ENCODE measurements at places on chromosomes 12 and 14.

DNA sequence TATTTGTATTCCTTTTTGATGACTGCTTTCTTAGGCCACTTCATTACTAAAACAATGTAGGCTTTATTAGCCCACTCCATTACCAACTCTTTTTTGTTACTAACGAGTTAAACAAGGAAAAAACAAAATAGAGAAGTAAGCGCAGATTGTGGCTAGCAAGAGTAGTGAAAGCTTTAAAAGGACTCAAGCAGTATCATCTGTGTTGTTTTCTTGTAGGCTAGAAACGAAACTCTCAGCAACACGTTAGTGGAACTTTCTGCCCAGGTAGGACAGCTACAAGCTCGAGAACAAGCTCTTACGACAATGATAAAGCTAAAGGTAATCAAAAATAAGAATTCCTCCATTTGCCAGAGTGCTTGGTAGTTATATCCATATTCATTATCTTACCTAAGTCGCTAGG is 11.1 kb downstream of the CCDC62 start:
- no peak for DNase-seq

DNA sequence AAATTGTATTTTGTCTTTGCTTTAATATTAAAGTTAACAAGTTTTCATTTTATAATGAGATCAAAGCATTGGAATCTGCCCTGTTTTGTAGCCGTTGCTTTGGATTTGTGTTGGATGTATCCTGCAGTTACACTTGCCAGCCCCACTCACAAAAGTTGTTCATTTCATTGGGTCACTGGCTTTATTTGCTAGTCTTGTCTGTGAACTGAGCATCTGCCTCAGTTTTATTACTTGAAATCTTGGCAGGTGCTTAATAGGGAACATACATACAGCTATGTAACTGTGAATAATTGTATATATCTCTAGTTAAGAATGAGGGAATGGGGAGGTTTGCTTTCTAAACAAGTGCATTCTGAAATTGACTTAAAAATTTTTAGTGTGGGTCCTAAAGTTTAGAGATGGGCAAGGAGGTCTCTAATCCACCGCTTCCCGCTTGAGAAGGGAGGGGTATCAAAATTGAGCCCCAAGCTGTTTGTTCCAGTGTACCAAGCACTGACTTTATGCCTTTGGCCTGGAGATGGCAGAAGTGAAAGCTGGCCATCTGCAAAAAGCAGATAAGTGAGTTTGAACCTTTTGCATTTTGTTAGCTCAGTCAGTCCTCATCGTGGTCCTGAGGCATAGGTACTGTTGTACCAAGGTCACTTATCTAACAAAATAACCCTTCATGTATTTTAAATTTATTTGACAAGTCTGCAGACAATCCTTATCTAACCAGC is 9.3 kb downstream of the EIF5 start:
- DNase-seq = no peak

- DNase-seq = no peak
Observed at GRCh38 chr14:67524634-67524963, 8.5 kb upstream of the PLEKHH1 start.

DNA sequence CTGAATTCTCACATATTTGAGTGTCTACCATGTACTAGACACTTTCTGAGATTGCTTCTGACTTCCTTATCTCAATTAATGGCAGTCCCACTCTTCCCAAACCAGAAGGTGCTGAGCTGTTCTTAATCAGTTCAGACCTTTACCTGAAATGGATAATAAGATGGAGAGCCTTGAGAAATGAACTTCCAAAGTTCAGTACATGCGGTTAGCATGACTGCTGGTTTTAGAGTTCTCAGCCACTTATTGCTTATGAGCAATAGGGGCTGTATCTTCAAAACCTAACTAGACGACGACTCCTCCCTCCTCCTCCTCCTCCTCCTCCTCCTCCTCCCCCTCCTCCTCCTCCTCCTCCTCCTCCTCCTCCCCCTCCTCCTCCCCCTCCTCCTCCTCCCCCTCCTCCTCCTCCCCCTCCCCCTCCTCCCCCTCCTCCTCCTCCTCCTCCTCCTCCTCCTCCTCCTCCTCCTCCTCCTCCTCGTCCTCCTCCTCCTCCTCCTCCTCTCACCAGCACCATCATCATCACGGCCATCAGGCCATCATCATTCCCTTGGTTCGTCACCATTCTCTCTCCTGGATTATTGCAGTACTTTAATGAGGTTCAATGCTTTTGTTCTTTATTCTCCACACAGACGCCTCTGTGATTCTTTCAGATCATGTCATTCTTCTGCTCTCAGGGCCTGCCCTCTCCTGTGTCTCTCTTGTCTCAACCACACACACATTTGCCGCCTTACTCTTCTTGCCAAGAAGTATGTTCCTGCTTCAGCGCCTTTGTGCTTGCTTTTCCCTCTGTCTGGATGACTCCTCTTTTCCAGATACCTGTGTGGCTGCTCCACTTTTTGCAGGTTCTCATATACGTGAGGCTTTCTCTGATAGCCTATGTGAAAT is 2.7 kb downstream of the PCNX1 start:
- DNase-seq = no peak

DNA sequence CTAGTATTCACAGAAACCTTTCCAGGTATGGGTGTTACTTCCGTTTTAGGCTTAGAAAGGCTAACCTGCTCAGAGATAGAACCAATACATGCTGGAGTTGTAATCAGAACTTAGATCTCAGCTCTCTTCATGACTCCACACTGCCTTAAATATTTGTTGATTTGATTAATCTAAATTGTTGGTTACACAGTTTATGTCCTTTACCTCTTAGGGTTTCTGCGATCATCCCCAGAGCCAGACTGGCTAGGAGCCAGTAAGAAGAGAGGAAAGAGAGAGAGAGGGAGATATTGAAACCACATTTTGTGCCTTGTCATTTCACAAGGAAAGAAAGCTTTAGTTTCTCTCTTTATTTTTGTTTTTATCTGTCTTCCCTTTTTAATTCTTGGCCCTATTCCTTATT is 16.8 kb upstream of the MGP start:
- no peak for DNase-seq

DNA sequence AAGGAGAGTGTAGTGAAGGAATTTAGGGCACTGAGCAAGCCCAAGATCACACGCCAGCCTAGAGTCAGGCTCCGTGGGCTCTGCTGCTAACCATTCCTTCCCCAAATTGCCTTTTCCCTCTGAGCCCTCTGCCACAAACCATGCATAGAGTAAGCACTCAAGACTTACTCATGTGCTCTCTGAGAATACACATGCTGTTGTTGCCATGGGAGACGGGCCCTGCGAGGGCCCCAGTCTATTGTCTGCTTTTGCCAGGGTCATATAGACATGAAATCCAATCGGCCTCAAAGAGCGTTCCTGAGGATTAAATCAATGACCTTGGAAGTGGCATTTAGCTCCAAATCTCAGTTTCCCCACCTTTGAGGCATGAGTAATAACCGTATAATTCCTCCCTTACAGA is 48.7 kb upstream of the WSCD2 start:
- DNase-seq = no peak

GRCh38 chr12:104163631-104164030 is 25.6 kb upstream of the NFYB start:
- DNase-seq = no peak

DNA sequence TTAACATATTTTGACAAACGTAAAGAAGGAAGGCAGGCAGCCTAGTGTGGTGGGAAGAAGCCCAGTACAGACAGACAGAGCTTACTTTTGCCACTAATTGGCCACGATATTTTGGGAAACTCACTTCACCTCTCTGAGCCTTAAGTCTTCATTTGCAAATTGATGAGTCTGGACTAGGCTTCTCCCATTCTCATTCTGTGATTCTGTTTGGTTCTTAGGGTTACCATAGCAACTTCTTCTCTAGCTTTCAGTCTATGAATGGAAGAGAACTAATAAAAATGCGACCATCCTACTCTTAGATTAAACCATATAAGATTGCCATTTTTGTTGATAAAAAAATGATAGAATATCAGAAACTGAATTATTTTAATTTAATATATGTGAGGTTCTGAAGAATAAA is 210.5 kb downstream of the SNAPC1 start:
- no peak for DNase-seq

- DNase-seq = no peak
Observed at GRCh38 chr12:130126023-130126432, 36.2 kb upstream of the FZD10 start.

- DNase-seq = no peak
Observed at GRCh38 chr12:51822956-51823355, 25.6 kb downstream of the FIGNL2 start.

DNA sequence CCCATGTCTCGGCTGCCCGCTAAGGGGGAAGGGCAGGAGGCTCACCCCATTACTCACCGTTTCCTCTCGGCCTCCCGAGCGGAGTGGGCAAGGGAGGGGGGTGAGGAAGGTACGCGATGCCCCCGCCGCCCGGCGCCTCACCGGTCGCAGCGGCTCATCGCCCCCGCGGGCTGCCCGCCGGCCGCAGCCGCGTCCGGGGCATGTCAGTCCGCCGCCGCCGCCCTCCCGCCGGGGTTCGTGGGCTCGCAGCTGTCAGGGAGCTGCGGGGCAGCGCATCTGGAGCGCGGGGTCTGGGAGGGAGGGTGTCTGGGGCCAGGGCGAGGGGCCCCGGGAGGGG is 461 bp downstream of the SLC8A3 start:
- DNase-seq = no peak

- no peak for DNase-seq
Observed at GRCh38 chr14:103818870-103819269, 28.5 kb downstream of the PPP1R13B start.

DNA sequence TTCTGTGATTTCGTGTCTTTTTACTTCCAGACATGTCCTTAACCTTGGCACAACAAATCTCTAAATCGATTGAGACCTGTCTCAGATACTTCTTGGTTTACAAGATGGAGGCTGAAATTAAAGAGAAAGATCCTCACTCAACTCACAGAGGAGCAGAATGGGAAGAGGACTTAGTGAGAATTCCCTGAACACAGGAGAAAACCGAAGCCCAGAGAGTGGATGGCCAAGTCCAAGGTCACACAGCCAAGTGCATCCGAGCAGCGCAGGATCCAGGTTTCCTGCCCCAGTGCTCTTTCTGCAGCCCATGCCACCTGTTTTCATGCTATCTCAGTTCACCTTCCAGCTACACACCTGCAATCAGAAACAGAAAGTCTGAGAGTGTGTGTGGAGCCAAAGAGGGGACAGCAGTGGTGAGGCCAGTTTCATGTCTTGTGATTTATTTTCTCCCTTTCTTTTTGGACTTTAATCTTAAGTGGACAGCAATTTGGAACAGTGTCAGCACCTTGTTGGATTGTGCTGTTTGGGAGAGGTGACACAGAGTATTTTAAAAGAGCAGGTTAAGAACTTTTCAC is 22.9 kb upstream of the TCL1B start:
- DNase-seq = no peak

GRCh38 chr12:15897433-15897832 is 13.7 kb upstream of the DERA start:
- DNase-seq = no peak

Measured in activated T-helper 1 cell treated with anti-CD3 and anti-CD28 coated beads, Interleukin-12 subunit alpha, Interleukin-12 subunit beta, Interleukin-2, Interleukin-4 antibody, amounts not matched to agents 30 ng/mL and 10 ng/mL and 1 ng/mL, durations not matched to agents 14 hours and 24 hours and 36 hours (primary cell).